ENCODE measurements at places on chromosomes 13 and 19. TPM values are rescaled to one million over a fixed set of nuclear protein-coding genes. Genes with fewer than 3 reads are reported as not detected.

DNA sequence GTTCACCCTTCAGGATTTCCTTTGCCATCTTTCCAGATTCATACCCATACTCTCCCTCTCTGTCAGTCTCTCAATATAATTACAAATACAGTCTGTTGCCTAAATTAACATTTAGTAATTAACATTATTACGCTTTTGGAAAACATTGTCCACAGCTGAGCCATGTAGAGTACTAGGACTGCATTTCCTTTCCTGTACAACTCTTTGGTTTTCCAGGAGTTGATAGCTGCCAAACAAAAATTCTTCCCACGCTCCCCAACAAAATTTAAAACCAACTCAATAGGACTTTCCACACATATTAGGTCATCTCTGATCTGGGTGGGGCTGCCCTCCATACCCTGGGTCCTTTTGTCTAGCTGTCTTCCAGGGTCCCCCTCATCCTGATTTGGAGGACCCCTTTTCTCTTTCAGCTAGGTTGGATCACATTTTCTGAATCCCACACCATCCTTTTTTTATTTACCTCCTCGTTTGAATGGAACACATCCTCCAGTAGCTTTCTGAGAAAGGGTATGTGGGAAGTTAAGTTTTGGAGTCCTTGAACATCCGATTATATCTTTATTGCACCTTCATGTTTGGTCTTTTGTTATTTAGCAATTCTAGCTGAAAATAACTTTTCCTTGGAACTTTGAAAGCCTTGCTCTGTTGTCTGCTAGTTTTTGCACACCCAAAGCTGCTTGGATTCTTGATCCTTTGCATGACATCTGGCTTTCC, 17.7 kb downstream of the ONECUT3 start:
- no peaks in the 10 kb centered on the region for H3K36me3 ChIP-seq
- no peak overlapping the region for H3K4me3 ChIP-seq
- no peak overlapping the region for H3K27ac ChIP-seq
- H3K4me1 ChIP-seq = no peaks in the 10 kb centered on the region

- no peak overlapping the region for H3K4me3 ChIP-seq
- no peak overlapping the region for H3K27ac ChIP-seq
- H3K36me3 ChIP-seq = 0 out of 2 replicates have a peak, but pooled peaks cover 5% of the 10 kb centered on the region
- H3K4me1 ChIP-seq = no peaks in the 10 kb centered on the region
- no peaks in the 10 kb centered on the region for H3K27me3 ChIP-seq
Observed at GRCh38 chr13:100211016-100211710, 122.3 kb downstream of the PCCA start.

DNA sequence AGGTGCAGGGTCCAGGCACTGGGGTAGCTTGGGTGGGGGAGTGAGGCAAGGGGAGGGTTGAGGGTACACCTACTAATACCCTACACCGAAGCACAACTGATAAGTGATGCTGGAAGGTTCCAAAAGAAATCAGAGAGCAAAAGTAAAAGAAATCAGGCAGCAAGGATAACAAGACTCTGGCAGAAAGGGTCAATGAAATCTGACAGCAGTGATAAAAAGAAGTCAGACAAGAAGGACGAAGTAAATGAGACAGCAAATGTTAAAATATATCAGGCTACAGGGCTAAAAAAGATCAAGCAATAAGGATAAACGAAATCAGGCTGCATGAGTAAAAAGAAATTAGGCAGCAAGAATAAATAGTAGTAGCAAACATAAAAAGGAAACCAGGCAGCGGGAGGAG, 4.7 kb downstream of the LRFN3 start:
- no peaks in the 10 kb centered on the region for H3K27me3 ChIP-seq
- H3K4me1 ChIP-seq = peaks cover 16% of the 10 kb centered on the region

GRCh38 chr19:29086646-29087045, 126.3 kb downstream of the UQCRFS1 start:
- H3K36me3 ChIP-seq = no peaks in the 10 kb centered on the region
- no peaks in the 10 kb centered on the region for H3K4me1 ChIP-seq
- DNase-seq = no peak
- no peak overlapping the region for H3K27ac ChIP-seq
- H3K27me3 ChIP-seq = peaks cover 84% of the 10 kb centered on the region
- H3K4me3 ChIP-seq = no peak overlapping the region

DNA sequence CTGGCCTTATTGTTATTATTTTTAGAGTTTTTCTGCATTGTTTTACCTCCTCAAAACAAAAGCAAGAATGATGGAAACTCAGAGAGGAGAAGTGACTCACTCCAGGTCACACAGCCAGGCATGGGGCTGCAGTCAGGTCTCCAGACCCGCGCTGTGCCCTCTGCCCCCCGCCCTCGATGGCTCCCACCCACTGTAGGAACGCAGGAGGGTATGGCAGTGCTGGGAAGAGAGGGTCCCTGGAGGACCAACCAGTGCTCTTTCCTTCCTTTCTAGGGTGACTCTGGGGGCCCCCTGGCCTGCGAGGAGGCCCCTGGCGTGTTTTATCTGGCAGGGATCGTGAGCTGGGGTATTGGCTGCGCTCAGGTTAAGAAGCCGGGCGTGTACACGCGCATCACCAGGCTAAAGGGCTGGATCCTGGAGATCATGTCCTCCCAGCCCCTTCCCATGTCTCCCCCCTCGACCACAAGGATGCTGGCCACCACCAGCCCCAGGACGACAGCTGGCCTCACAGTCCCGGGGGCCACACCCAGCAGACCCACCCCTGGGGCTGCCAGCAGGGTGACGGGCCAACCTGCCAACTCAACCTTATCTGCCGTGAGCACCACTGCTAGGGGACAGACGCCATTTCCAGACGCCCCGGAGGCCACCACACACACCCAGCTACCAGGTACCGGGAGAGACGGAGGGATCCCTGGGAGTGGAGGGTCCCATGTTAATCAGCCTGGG, 5.6 kb downstream of the TIMM13 start:
- no peak overlapping the region for H3K4me3 ChIP-seq
- H3K36me3 ChIP-seq = no peaks in the 10 kb centered on the region
- H3K4me1 ChIP-seq = 0 out of 2 replicates have a peak, but pooled peaks cover 5% of the 10 kb centered on the region
- no peak overlapping the region for H3K27ac ChIP-seq

DNA sequence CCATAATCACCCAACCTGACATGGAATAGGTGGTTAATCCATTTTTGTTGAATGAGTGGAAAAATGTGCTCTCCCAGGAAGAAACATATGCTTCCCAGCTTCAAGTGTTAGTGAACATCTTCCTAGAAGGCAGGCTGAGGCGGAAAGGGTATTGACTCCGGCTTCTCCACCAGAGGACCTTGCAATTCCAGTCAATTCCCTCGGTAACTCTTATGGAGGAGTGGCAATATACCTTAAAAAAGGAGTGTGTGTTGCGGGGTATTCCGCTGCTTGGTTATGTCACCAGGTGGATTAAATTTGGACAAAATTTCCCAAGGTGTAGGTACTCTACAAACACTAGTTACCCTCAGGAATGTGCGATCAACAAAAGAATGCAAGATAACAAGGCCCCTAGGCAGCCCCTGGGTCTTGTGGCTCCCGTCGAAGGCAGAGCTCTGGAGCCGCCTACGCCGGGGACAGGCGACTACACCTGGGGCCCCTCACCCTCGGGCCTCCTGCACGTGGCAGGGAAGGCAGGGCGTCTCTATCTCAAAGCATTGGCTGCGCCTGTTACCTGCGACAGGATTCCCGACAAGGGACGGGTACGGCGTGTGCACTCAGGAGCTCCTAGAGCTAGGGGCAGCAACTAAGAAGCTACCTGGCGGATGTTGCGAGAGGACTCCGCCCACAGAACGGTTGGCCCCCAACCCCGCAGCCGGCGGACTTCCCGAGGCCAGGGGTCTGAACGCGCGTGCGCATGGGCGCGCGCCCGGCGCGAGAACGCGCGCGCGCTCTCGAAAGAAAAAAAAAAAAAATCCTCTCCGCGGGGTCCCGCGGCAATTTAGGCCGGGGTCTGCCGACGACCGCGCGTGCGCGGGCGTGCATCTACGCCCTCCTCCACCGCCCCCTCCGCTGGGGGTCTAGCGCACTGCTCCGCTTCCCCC, at the start of gene WDR87:
Gene WDR87, minus strand, starts transcription at position 649 of the 923 bp plus-strand sequence. CDS start 8,355 bp downstream, outside the sequence.
- peak; percentile 71 for DNase-seq
- peaks cover 18% of the 10 kb centered on the region for H3K4me1 ChIP-seq
- peak within 1 kb of the TSS; percentile 67 for H3K27ac ChIP-seq
- peak within 1 kb of the TSS; percentile 100 for H3K4me3 ChIP-seq
- no peaks in the 10 kb centered on the region for H3K36me3 ChIP-seq
- no peaks in the 10 kb centered on the region for H3K27me3 ChIP-seq

- no peaks in the 10 kb centered on the region for H3K36me3 ChIP-seq
- peak overlapping the region; percentile 84 for H3K4me3 ChIP-seq
- 0 out of 2 replicates have a peak, but pooled peaks cover 6% of the 10 kb centered on the region for H3K4me1 ChIP-seq
- no peak overlapping the region for H3K27ac ChIP-seq
Observed at GRCh38 chr13:99605420-99606323, 104.4 kb downstream of the TM9SF2 start.

YIF1B gene
- total RNA-seq = 33.6 TPM

PMIS2 gene
- total RNA-seq = not detected

CEACAM1 gene
- 1.6 TPM for total RNA-seq
